ENCODE measurements at places on chromosomes 6 and 20.

- no peak for DNase-seq
These were observed 56.8 kb downstream of the TFAP2C start for GRCh38 chr20:56685879-56686278.

DNA sequence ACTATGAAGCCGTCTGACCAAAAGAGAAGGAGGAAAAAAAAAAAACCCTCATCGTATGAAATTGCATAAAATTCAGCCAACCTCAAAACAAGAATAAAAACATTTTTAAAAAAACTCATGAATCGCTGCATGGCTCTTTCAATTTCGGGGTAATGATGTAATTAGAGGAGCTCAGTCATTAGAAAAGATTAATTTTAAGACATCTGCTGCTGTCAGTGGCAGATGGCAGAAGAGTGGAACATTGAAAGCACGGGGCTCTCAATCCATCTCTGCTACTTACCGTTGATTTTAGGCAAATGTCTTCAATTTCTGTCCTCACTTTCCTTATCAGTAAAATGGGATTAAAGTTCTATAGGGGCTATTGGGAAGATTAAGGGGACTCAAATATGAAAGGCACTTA lies 79.1 kb downstream of the EYA2 start:
- no peak for DNase-seq

DNA sequence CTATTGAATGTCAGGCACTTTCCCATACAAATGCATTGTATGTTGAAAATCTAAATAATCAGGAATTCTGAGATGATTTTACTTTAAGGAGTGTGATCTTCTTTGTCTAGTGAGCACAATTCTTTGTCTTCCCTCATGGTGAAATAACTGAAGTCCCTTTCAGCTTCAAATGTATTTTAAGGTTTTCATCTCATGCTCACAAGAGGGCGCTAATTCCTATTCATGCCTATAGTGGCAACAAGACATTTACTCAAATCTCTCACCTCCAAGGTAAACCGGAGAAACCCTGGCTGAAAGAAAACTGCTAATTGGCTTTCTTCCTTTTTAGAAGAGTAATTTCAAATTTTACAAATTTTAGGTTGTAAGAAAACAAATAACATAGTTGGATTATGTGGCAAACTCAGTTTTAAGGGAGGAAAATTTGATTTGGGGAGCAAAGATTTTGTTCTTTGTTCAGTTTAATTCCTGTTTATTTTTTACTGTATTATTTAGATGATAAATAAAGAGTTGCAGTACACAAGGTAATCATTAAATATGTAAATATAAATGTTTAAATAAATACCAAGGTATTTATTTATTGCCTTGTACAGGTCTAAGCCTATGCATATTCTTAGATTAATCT lies 69.1 kb downstream of the SLC35F1 start:
- no peak for DNase-seq

- no peak for DNase-seq
These were observed 507 bp upstream of the CST4 start for GRCh38 chr20:23689399-23689690.

All from vagina (tissue), 2 donors.